ENCODE measurements at places on chromosomes 7 and 10.

DNA sequence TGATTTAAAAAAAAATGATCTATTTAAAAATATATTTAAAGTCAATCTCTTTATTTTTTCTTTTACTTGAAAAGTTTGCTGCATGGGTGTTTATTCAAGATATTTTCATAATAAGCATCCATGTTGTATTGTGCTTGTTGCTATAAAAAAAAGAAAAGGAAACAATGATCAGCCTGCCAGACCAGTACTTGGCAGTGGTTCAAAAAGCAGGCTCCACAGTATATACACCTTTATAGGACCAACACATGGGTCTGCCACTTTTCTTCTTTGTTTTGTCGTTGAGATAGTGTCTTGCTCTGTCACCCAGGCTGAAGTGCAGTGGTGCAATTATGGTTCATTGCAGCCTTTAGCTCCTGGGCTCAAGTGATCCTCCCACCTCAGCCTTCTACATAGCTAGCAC is 228.0 kb downstream of the TWIST1 start:
- no peak for DNase-seq

GRCh38 chr10:124685261-124685660 is 58.9 kb downstream of the FAM53B start:
- no peak for DNase-seq

- no peak for DNase-seq
Observed at GRCh38 chr7:37100735-37101331, 347.8 kb downstream of the ELMO1 start.

DNA sequence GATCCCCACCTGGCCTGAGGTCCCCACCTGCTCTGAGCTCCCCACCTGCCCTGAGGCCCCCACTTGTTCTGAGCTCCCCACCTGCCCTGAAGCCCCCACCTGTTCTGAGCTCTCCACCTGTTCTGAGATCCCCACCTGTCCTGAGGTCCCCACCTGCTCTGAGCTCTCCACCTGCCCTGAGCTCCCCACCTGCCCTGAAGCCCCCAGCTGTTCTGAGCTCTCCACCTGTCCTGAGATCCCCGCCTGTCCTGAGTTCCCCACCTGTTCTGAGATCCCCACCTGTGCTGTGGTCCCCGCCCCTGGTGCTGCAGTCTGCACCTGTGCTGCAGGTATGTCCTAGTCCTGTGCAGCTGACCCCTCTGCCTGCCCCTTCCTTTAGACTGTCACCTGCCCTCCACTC is 561.6 kb downstream of the TCERG1L start:
- DNase-seq = no peak

- no peak for DNase-seq
Observed at GRCh38 chr10:92264249-92264648, 26.6 kb downstream of the CPEB3 start.

DNA sequence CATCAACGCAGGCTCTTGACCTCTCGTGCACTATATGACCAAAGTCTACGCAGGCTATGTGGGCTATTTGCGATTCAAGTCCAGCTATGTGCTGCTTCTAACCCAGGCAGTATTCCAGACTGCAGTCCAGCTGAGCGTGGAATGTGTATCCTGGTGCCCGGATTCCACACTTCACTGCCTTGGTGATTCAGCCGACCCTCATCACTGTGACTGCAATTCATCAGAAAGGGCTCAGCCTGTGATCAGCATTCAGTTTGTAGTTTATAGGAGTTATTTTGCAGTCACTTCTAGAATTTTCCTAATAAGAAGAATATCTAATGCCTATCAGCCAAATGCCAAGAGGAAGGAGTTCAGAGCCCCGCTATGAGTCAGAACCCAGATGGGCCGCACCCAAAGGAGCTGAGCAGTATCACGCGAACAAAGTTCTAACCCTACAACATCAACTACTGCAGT is 119.8 kb upstream of the LANCL2 start:
- DNase-seq = peak; percentile 89

DNA sequence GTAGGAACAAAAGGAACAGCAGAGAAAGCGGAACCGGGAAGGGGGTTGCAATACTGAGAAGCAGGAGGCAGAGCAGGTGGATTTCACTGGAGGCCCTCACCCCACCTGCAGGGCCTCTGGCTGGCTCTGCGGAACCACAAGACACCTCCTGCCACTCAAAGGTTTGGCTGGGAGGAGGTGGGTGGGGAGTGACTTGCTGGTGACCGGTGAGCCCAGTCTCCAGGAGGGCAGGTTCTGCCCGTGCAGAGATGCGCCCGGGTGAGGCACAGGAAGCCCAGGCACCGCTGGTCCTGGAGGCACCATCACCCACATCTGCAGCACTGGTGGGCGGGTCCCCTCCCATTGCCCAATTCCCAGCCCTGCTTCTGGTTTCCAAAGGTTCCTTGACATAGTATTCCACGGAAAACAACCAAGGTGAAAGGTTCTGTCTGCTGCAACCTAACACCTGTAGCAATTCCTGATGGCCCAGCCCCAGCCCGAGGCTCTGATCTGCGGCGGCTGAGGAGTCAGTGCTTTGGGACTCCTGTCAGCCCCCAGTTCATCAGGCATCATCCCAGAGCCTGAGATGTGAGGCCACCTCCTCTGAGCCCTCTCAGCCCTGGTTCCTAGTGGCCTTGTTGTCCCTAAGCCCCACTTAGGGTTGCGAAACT is 64.4 kb downstream of the CALML3 start:
- DNase-seq = no peak

- DNase-seq = no peak
Observed at GRCh38 chr10:3412646-3413045, 240.1 kb upstream of the PITRM1 start.

- peak; percentile 73 for DNase-seq
Observed at GRCh38 chr7:17663061-17663675, 277.1 kb downstream of the SNX13 start.

GRCh38 chr10:49595713-49596492 is 14.2 kb upstream of the SLC18A3 start:
- DNase-seq = no peak

DNA sequence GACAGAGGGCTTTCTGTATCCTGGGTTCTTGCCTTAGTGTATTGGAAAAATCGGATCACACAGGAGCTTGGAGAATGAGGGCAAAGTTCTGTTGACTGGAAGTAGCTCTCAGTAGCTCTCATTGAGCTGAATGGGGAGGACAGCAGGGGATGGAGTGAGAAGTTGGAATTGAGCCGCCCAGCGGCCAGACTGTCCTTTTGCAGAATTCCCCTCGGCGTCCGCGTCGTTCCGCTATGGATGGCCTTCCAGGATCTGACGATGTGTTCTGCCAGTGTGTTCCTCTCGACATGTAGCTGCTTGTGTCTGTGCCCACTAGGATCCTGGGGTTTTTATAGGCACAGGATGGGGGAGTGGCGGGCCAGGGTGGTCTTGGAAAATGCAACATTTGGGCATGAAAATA is 351.8 kb upstream of the SEMA3A start:
- no peak for DNase-seq

DNA sequence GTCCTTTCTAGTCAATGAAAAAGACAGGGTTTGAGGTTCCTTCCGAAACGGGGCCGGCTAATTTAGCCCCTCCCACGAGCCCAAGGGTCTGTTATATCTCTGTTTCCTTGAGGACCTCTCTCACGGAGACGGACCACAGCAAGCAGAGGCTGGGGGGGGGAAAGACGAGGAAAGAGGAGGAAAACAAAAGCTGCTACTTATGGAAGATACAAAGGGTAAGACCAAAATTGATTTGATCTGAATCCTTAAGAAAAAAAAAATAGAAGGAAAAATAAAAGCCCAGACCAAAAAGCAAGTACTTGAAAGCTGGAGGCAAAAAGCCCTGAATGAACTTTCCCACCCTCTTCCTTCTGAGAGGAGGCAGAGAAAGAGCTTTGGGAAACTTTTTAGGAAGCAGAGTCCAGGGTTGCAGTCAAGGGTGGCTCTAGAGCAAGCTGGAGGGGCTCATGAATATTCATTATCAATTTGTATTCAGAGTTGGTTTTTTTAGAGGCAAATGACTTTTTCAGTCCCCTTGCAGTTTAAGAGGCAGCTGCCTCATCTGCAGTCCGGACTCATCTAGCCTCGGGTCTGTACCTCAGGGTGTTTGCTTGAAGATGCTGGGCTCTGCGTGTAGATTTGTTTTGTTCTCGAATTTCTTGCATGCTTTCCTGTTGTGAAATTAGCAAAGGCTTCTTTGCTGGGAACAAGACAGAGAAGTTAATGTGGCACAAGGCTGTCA is at the start of gene ENTPD1:
Gene ENTPD1, plus strand, starts transcription at position 123 of the 721 bp plus-strand sequence. Its CDS starts 77 bp downstream, at position 200.
- DNase-seq = peak; percentile 73

GRCh38 chr10:72316748-72317435 is 37.8 kb downstream of the DNAJB12 start:
- DNase-seq = no peak

GRCh38 chr10:117967149-117967650 is 79.5 kb downstream of the RAB11FIP2 start:
- no peak for DNase-seq

GRCh38 chr7:74092964-74093471 is 9.4 kb downstream of the LIMK1 start:
- peak; percentile 55 for DNase-seq

DNA sequence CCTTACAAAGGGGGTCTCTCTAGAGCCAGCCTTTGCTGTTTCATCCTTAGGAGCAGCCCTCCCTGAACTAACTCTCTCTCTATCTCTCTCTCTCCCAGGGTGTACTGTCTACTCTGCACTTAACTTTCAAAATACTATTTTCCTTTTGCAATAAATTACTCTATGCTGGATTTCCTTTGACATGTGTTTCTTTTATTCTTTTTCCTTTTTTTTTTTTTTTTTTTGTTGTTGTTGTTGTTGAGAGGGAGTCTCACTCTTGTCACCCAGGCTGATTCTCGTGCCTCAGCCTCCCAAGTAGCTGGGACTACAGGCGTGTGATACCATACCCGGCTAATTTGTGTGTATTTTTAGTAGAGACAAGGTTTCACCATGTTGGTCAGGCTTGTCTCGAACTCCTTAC is 1.5 kb upstream of the ZNF3 start:
- no peak for DNase-seq

DNA sequence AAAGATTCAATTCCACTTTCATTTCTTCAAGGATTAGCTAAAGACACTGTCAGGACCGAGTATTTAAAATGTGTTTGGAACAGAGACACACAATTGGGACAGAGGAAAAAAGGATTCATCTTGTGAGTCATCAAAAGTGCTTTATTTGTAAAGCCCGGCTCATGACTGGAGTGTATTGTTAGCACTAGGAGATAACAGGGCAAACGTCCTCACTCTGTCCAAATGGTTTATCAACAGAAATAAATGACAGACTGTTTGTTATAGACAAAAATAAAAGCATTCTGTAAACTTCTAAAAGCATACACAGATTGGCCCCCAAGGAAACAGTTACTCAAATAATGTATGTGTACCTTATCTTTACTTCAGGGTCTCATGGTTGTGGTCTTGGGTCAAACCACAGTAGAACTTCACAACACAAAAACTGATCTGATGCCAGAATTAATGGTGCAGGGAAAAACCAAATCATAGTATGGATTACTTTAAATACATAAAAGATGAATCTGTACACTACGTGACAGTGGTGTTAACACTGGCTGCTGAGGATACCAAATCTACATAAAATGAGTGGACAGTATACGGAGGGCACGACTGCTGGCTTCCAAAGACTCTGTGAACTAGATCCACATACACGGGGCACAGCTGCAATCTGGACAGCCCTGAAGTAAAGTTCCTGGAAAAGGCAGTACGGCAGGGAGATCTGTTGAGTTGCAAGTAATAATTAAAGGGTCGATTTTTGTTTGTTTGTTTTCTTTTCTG is 179.4 kb downstream of the PIP4K2A start:
- DNase-seq = peak; percentile 45

DNA sequence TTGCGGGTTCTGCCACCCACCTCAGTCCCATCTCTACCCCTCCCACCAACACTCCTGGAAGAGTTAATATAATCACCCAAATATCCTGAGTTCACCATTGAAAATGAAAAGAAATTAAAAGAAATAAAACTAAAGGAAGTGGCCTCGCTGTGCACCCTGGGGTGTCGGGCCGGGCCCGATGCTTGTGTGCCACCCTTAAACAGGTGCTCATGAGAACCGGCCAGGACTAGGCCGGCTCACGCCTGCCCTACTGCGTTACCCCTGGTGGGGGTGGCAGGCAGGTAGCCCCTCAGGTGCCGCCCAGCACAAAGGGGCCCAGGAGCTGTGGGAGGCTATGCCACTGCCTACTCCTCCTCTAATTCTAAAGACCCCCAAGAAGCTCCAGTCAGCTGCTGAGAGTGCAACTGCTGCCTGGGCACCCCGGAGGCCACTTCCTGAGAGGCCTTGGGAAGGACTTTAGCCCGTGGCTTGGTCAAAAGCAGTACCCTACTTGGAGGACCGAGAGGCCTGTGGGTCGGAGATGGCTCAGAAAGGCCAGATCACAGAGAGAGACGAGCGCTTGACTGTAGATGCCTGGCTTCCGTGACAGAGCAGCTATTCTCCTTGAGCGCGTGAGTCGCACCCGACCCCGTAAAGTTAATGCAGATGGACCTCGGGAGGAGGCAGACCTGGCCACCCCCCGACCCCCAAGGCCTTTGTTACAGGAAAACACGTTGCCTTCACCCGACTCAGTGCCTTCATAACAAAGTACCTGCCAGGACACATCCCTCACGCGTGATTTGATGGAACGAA is 51.0 kb upstream of the PPP2R2D start:
- no peak for DNase-seq

GRCh38 chr10:92574548-92575261 is 812 bp upstream of the IDE start:
- DNase-seq = peak; percentile 22

GRCh38 chr7:91326516-91327199 is 62.4 kb downstream of the FZD1 start:
- DNase-seq = no peak

DNA sequence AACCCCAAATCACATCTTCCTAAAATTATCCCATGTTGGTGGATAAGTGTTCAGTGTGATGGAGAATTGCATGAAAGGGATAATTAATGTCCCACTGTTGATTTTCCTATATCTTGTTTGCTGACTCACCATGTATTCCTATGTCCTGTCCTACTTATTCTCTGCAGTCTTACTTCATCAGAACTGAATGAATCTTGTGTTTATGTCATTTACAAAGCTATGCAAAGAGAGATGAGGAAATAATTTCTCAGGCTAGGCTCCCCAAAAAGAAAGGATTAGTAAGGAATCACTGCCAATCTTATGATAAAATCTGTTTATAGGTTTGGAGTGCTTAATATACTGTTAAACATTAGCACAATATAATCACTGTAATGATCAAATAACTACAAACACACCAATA is 360.8 kb downstream of the CRPPA start:
- peak; percentile 57 for DNase-seq

GRCh38 chr7:13991791-13992595 is 2.5 kb upstream of the ETV1 start:
- no peak for DNase-seq

DNA sequence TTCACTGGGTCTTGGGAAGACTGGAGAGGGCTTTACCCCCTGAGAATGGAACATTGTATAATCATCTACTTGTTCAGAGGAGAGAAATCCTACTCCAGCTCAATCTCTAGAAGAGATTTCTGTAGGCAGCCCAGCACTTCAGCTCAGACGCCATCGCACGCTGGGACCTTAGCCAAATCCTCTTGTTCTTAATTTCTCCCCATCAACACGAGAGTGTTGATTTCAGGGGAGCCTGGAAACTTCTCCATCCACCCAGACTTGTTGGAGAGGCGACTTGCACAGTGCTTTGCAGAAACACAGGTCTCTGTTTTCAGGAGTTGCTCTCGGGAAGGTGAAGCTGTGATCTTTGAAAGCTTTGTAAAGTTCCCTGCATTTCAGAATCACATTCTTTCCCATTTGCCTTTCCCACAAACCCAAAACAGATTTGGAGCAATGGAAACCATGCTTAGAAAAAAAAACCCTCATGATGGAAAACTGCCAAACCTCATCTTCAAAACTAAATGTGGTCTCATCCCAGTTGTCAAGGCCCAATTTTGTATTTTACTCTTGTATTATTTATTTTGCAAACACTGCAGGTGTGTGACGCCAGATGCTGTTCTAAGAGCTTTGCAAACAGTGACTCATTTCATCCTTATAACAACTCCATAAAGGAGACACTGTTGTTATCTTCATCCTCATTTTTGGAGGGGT is 60.9 kb downstream of the CALML3 start:
- DNase-seq = no peak

Measured in choroid plexus epithelial cell (primary cell).